Smooth muscle cell of bladder (primary cell): ENCODE measurements at places on chromosomes 11 and 22. TPM values are rescaled to one million over a fixed set of nuclear protein-coding genes. Genes with fewer than 3 reads are reported as not detected.

The ARHGAP8 gene
- total RNA-seq, result 0.28 and 0.74 TPM in 2 replicates

The HEPHL1 gene
- 0.14 TPM in 1 of 2 replicates, not detected in the other for total RNA-seq

The OR10A2 gene
- not detected in 2 replicates for total RNA-seq

The ARVCF gene
- total RNA-seq, result 4.1 and 4.8 TPM in 2 replicates

The POU2AF2 gene
- not detected in 2 replicates for total RNA-seq

The IGLL1 gene
- not detected in 2 replicates for total RNA-seq

The CDKN1C gene
- total RNA-seq, result 37.0 and 43.6 TPM in 2 replicates

The ANO5 gene
- under 0.01 and 0.18 TPM in 2 replicates for total RNA-seq

The CSRP3 gene
- not detected in 2 replicates for total RNA-seq

The SCO2 gene
- total RNA-seq, result 0.57 and 1.6 TPM in 2 replicates

The TOMT gene
- not detected in 2 replicates for total RNA-seq

The ART1 gene
- not detected in 2 replicates for total RNA-seq

The GLYATL2 gene
- 0.65 and 0.71 TPM in 2 replicates for total RNA-seq

The RASD2 gene
- under 0.01 and 0.46 TPM in 2 replicates for total RNA-seq

The PATE2 gene
- total RNA-seq, result not detected in 2 replicates

The TEX12 gene
- 0.14 and 0.28 TPM in 2 replicates for total RNA-seq

The RAB38 gene
- 1.4 and 1.5 TPM in 2 replicates for total RNA-seq

The C22orf31 gene
- 0.14 TPM in 1 of 2 replicates, not detected in the other for total RNA-seq

The EI24 gene
- total RNA-seq, result 84.9 and 120 TPM in 2 replicates

The GAL3ST1 gene
- 0.18 and 0.43 TPM in 2 replicates for total RNA-seq

The NLRP14 gene
- total RNA-seq, result 0.09 and 0.14 TPM in 2 replicates

The HSPB2 gene
- total RNA-seq, result 0.14 and 0.18 TPM in 2 replicates

The KCNJ1 gene
- 0.09 TPM in 1 of 2 replicates, not detected in the other for total RNA-seq

The C11orf98 gene
- 39.7 and 43.3 TPM in 2 replicates for total RNA-seq

The MPEG1 gene
- not detected in 2 replicates for total RNA-seq

The JRKL gene
- total RNA-seq, result 8.7 and 11.2 TPM in 2 replicates

The KCTD14 gene
- 0.09 and 0.28 TPM in 2 replicates for total RNA-seq

The MUS81 gene
- total RNA-seq, result 37.7 and 39.0 TPM in 2 replicates

The ZC3H7B gene
- 57.3 and 58.1 TPM in 2 replicates for total RNA-seq

The HPX gene
- total RNA-seq, result 0.43 and 0.46 TPM in 2 replicates

The PHF21B gene
- not detected in 2 replicates for total RNA-seq

The KAT5 gene
- total RNA-seq, result 38.0 and 44.3 TPM in 2 replicates

The RTN4R gene
- total RNA-seq, result 0.14 and 0.28 TPM in 2 replicates

The MRGPRX2 gene
- total RNA-seq, result not detected in 2 replicates

The APOL4 gene
- total RNA-seq, result 0.65 and 2.3 TPM in 2 replicates

The OR51E2 gene
- total RNA-seq, result 0.09 TPM in 1 of 2 replicates, not detected in the other

The SCGB2A2 gene
- total RNA-seq, result not detected in 2 replicates

The MB gene
- total RNA-seq, result not detected in 2 replicates

The RPS13 gene
- total RNA-seq, result 1,082 and 1,325 TPM in 2 replicates

The API5 gene
- 51.8 and 63.0 TPM in 2 replicates for total RNA-seq

The PGM2L1 gene
- total RNA-seq, result 3.0 and 3.5 TPM in 2 replicates

The TBX10 gene
- total RNA-seq, result not detected in 2 replicates

The OR6T1 gene
- not detected in 2 replicates for total RNA-seq

The OOSP4A gene
- total RNA-seq, result not detected in 2 replicates

The SCT gene
- total RNA-seq, result not detected in 2 replicates

The CASP1 gene
- 29.3 and 42.1 TPM in 2 replicates for total RNA-seq

The SEC14L3 gene
- total RNA-seq, result under 0.01 TPM in 1 of 2 replicates, not detected in the other

The MPPED1 gene
- total RNA-seq, result not detected in 2 replicates

The CCDC81 gene
- 0.55 and 0.85 TPM in 2 replicates for total RNA-seq

The RAB3IL1 gene
- total RNA-seq, result 4.3 and 5.9 TPM in 2 replicates

The C11orf87 gene
- under 0.01 TPM in 1 of 2 replicates, not detected in the other for total RNA-seq

The FGF19 gene
- total RNA-seq, result not detected in 2 replicates
